ENCODE measurements at places on chromosomes 12 and 14.
A peak's percentile ranks its signal among the peaks of the same experiment; 100 is the strongest.

DNA sequence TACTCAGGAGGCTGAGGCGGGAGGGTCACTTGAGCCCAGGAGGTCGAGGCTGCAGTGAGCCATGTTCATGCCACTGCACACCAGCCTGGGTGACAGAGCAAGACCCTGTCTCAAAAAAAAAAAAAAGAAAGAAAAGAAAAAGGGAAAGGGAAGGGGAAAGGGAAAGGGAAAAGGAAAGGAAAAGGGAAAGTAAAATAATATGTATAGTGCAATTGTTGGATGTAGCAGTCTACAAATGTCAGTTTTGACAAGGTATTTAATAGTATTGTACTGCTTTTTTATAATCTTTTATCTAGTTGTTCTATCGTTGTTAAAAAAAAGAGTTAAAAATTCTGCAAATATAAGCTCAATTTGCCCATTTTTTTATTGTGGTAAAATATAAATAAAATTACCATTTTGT lies 67.3 kb downstream of the SLC2A13 start:
- no peak for DNase-seq

DNA sequence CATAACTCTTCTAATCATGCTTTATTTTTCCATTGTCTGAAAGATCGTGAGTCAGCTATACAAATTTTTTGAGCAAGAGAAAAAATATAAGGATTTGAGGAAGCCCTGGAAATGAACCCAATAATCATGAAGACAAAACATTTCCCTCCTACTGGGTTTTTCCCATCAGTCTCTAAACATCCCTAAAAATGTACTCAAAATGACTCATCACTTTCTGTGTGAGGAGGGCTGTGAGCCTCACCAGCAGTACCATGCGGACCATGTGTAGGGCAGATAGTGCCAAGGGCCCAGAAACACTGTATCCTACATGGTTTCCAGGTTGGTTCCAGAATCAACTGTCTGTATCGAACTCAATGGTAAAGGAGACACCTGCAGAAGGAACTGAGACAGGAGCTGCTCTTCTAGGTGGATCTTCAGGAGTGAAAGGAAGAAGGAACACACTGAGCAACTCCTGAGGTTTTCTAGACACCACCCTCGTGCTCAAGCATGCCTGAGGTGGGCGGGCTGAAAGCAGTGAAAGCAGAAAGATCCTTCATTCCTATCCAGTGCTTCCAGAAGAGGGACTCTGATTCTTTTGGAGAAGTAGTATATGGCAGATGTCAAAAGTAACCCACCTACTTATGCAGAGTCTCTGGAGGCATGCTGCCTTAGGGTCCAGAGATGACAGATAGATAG lies 48.6 kb upstream of the RHOJ start:
- no peak for DNase-seq

GRCh38 chr14:103194256-103195045 lies 71.2 kb downstream of the TNFAIP2 start:
- DNase-seq, result no peak

DNA sequence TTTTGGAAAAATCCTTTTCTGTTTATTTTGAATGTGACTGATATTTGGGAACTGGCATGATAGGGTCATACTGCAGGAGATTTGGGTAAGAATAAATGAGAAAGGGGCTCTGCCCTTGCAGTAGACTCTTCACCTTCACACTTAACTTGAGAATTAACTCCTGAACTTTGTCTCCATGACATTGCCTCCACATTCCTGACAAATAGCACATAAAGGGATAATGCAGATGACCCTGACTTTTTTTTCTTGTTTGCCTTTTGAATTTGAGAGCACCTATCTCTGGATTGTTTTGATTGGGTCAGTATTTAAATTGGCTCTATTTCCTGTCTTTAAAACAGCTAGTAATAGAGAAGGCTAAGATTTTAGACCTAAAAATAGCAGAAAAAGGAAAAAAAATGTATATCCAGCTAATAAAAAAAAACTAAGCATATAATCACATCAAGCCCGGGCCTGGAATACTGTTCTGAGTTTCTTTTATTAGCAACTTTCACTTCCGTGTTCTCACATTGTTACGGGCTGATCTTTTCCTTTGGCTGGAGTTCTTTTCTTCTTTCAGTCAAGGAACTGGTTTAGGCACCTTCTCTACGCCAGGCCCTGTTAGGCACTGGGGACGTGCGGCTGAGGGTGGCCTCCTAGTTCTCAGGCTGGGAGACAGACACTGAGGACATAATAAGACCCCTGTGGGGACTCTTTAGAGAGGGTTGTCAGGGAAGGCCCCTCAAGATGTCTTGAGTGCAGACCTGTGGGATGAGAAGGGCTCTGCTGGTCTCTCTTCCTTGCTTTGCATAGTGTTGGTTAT lies 53.1 kb upstream of the GNPNAT1 start:
- no peak for DNase-seq

DNA sequence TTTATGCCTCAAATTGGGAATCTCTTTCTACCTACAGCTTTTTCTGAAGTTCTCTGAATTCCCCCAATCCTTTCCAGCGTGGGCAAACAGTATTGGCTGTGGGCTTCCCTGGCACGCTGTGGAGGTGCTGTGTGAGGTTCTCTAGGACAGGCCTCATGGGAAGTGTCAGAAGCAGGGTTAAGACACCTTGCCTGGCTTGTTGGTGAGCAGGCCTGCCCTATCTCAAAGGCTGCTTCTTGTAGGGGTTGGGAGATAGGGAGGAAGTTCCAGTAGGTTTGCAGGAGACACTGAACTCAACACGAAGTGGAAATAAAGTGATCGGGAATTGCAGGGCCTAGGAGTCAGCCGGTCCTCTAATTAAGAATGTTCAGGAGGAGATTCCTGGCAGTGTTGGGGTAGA lies 30.0 kb upstream of the DCD start:
- no peak for DNase-seq

GRCh38 chr14:101049511-101049910 lies 146.0 kb upstream of the RTL1 start:
- DNase-seq, result no peak

- DNase-seq, result no peak
These were observed 2.6 kb upstream of the TRMT61A start for GRCh38 chr14:103526247-103526913.

- no peak for DNase-seq
These were observed 25.5 kb downstream of the RASAL1 start for GRCh38 chr12:113109872-113110599.

DNA sequence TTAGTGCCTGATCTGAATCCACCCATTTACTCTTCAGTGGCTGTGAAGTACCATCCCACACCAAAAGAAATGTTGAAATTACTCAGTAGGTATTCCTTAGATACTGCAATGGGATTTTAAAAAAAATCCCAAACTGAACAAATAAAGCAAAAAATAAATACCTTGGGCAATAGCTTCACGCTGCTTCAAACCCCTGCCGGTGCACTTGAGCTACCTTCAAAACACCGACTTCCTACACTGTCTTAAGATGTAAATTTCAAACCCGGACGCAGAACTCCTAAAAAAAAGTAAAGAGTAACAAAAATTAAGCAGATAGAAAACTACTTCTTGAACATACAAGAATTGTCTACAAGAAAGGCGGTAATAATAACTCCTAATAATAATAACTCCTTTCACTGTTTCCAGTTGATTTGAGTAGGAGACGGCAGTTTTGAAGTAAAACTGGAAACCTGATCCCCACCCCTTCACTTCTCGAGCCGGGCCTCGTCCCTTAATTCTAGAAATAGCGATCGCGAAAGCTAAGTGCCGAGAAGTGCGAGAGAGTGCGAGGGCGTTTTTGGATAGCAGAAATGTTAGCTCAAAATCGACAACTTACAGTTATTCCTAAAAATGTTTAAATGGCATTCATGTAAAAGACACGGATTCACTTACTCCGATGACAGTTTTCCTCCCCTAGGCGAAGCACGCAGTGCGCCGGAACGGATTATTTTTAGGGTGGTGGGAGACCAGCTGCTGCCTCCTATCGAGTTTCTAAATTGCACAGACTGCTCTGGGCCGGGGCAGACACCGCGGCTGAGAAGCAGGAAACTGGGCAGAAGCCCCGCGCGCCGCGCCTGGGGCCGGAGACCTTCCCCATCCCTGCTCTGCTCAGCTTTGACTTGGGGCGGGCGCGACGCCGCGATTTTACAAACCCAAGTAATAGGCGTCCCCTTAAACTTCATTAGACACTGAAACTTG lies at the start of gene ABCC9:
ABCC9 (minus strand) TSS at position 878 of the 957 bp plus-strand sequence. CDS start 4,752 bp downstream, outside the sequence.
- no peak for DNase-seq

DNA sequence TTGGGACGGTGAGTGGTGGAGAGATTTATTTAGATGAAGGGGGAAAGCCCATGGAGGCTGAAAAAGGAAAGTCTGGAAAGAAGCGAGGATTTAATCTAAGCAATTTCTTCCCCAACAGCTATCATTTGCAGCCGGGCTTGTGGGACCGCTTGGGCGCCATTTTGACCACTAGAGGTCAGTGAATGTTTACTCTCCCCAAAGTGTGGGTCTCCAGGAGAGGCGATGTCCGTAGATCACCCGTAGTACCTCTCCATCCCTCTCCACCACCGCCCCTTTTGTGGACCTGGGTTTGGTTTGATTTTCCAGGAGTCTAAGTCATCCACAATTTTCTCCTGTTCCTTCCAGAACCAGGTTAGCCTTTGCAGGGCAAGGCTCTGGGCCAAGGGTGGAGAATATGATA lies 91.2 kb upstream of the PARP11 start:
- DNase-seq, result peak; percentile 13

GRCh38 chr12:131775392-131776236 lies 52.6 kb upstream of the MMP17 start:
- no peak for DNase-seq

- no peak for DNase-seq
These were observed 34.5 kb upstream of the GPR132 start for GRCh38 chr14:105099778-105100177.

- peak; percentile 79 for DNase-seq
These were observed 903 bp upstream of the NT5DC3 start for GRCh38 chr12:103841690-103842584.

DNA sequence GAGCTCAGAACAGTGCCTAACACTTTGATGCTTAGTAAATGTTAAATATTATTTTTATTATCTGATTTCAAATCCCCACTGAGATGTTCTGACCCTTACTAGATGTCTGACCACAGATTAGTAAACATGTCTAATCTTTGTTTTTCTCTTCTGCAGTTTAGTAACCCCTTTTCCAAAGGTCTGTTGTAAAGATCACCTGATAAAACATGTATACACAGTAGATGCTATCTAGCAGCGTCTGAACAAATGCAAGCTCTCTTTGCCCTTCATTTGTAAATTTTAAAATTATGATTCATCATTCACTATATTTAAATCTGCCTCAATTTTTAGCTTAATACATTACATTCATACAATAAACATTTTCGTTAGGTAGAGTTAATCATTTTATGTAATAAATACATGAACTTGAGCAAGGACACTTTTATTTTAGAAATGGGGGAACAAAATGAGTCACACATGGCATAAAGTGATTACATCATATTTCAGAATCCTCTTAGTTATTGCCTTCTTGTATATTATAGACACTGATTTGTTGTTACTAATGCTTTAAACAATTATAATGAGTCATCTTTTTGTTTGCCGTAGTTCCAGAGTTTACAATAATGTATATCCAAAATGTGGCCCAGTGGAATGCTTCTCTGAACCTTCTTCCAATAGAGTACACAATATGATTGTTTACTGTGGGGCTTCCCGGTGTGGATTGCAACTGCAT lies 1.7 kb upstream of the OR4K5 start:
- no peak for DNase-seq

GRCh38 chr14:101731187-101732080 lies 30.1 kb upstream of the PPP2R5C start:
- peak; percentile 93 for DNase-seq

- DNase-seq, result no peak
These were observed 157.3 kb downstream of the EGLN3 start for GRCh38 chr14:33793398-33794110.

- DNase-seq, result no peak
These were observed 468.7 kb downstream of the NOVA1 start for GRCh38 chr14:26128931-26129671.

DNA sequence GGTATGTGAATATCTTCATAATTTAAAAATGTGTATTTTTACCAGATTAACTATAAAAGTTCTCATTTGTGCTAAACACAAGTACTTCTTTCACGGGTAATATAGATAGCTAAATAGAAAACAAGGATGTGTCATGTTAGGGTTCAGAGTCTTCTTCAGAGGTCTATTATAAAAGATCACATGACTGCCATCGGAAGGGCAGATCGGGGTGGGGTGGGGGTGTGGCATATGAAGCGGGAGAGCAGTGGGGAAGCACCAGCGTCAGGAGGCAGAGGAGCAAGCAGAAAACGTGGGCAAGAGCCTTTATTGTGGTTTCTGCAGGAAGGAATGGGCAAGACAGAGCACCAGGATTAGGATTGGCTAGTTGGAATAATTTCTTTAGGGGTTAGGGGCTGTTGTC lies 63.7 kb upstream of the DNM1L start:
- no peak for DNase-seq

DNA sequence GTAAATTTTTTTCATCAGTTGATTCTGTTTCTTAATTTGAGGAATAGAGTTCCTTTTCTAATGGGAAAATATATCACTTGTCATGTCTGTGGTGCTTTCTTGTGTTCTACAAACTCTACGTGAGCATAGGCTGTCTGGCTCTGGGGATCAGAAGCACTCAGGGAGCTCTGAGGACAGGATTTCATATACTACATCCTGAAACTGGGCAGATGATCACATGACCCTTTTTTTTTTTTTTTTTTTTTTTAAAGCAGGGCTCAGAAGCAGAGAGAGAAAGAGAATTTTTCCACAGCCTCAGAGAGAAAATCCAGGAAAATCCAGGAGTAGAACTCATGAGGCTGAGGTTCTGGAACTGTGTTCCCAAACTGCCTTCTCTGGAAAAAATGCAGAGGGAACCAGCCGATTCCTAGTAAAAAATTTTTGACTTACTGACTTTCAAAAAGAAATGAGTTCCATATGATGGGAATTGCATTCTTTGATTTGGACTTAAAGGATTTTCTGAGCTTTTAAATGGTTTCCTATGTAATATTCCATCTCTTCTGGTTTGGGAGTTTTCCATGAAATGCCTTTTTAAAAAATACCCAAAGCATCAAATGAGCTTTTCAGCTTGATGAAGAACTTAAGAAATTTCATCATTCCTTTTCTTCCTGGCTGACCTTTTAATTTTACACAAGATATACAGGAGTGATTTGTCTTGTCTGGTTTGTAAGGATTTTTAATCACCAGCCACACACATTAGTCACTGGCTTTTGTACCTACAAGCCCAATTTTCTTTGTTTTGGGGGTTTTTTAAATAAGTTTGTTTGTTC lies 183.1 kb upstream of the HIF1A start:
- no peak for DNase-seq

GRCh38 chr12:52148464-52149181 lies 43.2 kb downstream of the KRT80 start:
- DNase-seq, result peak; percentile 54

GRCh38 chr12:25670076-25671055 lies 117.3 kb upstream of the LMNTD1 start:
- no peak for DNase-seq

GRCh38 chr14:55621391-55621790 lies 41.4 kb downstream of the KTN1 start:
- no peak for DNase-seq

All from NCI-H1417 (cell line).